Heart left ventricle (tissue), 16 donors: ENCODE measurements at places on chromosomes 5 and 9. TPM values are rescaled to one million over a fixed set of nuclear protein-coding genes. Genes with fewer than 3 reads are reported as not detected.

- DNase-seq, result no peak
Measured at GRCh38 chr5:60036192-60036938, 142.8 kb upstream of the PDE4D start.

TNIP1 gene
- 97.1 TPM for polyA plus RNA-seq

- no peak for DNase-seq
Measured at GRCh38 chr5:68333649-68334552, 118.3 kb downstream of the PIK3R1 start.

DNA sequence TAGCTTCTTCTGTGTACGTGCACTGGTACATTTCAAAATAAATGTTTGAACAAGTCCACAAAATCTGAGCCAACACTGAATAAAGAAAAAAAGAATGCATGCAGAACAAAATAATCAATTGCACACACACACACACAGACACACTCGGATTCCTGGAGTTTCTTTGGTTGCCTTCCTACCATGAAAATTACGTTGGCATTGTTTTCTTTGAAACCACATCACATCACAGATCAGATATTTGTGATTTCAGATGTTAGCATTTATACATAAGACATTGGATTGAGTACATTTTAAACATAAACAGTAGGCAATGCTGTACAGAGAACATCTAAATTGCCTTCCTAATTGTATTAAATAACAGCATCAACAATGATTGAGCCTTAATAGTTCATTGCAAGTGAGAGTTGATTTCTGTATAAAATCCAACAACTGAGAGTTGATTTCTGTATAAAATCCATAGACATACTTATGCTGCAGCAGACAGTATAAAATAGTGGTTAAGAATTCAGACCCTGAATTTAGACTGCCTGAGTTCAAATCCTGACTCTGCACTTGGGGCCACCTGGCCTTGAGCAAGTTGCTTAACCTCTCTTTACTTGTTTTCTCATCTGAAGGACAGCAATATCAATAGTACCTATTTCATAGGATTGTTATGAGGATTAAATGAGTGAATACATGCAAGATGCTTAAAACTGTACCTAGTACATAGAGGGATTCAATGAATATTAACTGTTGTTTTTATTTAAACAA lies 101.7 kb upstream of the IFNE start:
- DNase-seq, result no peak

DNA sequence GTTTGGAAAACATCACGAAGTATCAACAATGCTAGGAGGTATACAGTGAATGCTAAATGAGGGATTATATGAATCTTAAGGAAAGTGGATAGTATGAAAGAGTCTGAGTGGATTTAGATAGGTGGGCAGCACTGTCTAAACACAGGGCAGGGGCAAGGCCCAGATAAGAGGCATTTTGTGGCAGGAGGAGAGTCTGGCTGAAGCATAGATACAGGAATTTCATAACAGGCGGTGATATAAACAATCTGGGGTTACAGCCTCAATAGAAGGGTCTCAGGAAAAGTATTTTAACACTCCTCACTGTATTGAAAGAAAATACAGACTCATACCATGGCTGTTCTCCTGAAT lies 96.9 kb downstream of the PLPP1 start:
- DNase-seq, result no peak

DNA sequence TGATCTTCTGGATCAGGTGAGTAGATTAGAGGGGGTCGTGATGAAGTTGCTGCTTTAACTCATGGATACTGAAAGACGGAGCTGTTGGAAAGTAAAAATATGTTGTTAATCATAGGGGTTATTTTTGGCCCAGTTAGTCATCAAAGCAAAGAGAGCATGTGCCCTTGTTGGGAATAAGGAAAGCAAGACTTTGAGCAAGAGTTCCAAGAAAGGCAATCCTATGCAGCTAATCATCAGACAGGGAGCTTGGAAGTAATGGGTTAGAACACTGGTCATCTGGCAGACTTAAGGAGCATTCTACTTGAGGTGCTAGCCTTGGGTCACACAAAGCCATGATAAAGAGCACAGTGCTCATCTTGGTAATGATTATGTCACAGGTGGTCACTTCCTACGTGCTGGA lies 18.3 kb downstream of the ASPN start:
- DNase-seq, result no peak

DNA sequence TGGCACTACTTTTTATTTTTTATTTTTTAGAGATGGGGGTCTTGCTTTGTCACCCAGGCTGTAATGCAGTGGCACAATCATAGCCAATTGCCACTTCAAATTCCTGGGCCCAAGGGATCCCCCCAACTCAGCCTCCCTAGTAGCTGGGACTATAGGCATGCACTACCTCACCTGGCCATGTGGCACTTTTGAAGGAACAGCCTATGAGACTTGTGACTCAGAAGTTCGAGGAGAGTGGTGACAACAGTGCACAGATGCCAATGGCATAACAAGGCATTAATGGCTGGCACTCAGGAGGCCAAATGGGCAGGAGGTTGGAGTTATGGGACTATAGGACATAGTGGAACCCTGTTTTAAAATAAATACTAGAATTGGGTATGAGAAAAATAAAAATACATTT lies 33.7 kb downstream of the ANKRD31 start:
- DNase-seq, result no peak

- DNase-seq, result no peak
Measured at GRCh38 chr5:148391422-148391821, 7.7 kb downstream of the FBXO38 start.

MYMK gene
- polyA plus RNA-seq, result not detected

MYOZ3 gene
- 1.2 TPM for polyA plus RNA-seq

- DNase-seq, result no peak
Measured at GRCh38 chr9:70441622-70442021, 27.2 kb upstream of the KLF9 start.

- no peak for DNase-seq
Measured at GRCh38 chr9:13569602-13570067, 290.1 kb upstream of the MPDZ start.

DNA sequence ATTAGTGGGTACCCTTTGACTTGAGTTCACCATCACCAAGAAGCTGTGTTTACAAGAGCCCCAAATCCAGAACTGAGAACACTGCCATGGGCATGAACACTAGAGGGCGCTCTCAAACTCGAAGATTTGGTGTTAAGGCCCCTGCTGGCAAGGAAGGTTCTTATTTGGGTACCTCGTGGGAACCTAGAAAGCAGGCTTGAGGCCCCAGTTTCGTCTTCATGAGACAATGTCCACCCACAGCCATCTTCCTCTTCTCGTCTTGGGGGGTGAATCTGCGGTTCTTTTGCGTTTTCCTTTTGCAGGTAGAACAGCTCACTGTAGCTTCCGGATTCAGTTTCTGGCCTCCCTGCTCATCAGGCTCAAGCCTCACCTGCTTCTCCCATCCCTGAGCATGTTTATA lies 184.0 kb downstream of the SEMA5A start:
- no peak for DNase-seq

GRCh38 chr5:172106511-172107356 lies 81.3 kb downstream of the STK10 start:
- peak; percentile 62 for DNase-seq

DNA sequence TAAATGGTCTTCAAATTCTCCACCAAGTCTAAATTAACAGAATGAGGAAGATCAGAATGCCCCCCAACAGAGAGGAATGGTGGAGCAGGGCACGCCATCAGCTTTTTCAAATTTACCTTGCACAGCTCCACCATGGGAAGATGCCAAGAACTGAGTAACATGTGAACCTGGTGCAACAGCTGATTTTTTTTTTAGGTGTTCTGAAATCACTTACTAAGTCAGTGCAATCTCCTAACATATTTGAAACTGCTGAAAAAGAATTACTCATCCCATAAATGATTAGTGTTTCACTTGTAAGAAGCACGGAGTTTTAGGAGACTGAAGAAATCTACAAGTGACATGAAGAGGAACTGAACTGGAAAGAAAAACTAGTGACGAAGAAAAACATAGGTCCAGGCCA lies 5.1 kb downstream of the TMEM245 start:
- no peak for DNase-seq
